ENCODE measurements at places on chromosomes 12 and 14.

DNA sequence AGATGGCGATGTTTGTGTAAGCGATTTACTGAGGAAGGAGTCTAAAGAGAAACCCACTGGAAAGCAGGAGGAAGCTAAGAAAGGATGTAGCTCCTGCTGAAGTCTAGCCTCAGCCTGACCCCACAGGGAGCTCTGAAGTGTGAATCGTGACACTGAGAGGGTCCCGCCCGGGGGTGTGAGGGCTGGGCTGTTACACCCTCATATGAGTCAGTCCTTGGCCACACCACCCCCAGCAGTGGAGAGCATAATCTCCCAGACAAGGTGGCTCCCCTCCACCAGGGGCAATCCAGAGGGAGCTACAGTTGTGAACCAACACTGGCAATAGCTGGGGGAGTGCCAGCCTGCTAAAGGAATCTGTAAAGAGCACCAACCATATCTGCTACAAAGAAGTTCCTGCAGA, 31.5 kb downstream of the SVOP start:
- no peak for DNase-seq

DNA sequence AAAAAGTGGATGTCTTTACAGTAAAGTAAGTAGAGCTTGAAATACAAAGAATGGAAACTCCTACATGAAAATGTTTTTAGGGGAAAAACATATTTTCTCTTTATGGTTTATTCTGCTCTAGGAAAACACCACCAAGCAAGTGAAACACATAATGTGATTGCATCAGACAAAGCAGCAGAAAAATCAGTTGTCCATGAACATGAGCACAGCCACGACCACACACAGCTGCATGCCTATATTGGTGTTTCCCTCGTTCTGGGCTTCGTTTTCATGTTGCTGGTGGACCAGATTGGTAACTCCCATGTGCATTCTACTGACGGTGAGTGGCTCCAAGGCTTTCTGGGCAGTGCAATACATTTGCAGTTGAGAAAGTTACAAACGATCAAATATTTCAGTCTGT, 42.6 kb upstream of the PLEKHD1 start:
- DNase-seq, result no peak

- no peak for DNase-seq
Measured at GRCh38 chr12:40063414-40063813, 42.5 kb downstream of the SLC2A13 start.

DNA sequence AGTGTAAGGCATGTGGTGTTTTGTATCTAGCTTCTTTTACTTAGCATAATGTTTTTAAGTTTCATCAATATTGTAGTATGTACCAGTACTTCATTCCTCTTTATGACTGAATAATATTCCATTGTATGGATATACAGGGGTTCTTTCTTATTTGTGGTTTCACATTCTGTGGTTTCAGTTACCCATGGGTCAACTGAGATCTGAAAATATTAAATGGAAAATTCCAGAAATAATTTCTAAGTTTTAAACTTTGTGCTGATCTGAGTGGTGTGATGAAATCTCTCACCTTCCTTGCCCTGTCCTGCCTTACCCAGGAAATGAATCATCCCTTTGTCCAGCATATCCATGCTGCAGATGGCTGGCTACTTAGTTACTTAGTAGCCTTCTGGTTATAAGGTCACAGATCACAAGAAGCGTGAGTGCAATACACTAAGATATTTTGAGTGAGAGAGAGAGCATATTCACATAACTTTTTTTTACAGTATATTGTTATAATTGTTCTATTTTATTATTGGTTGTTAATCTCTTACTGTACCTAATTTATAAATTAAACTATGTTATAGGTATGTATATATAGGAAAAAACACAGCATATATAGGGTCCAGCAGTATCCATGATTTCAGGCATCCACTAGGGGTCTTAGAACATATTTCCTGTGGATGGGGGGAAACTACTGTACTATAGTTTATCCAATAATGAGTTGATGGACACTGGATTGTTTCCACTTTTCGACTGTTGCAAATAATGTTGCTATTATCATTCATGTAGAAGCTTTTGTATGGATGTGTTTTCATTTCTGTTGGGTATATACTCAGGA, 59.6 kb upstream of the LRTM2 start:
- no peak for DNase-seq

DNA sequence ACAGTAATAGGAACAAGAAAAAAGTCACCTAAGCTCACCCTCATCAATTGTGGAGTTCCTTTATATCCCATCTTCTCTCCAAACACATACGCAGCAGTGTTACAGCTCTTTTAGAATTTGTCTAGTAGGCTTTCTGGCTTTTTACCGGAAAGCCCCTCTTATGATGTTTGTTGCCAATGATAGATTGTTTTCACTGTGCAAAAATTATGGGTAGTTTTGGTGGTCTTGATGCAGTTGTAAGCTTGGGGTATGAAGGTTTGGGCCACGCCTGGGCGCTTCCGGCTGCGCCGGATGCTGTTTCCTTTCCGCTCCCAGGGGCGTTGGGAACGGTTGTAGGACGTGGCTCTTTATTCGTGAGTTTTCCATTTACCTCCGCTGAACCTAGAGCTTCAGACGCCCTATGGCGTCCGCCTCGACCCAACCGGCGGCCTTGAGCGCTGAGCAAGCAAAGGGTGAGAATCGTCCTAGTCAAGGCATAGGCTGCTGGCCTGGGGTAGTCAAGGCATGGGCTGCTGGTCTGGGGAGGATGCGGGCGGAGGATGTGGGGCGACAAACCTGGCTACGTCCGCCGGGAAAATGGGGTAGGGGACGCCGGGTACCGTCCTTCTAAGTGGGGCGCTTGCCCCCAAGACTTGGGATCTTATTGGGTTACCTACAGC, at the start of the genes C12orf57 and RNU7-1:
TSS of gene C12orf57 (plus strand) at position 301 of the 659 bp plus-strand sequence. CDS start at position 401, 100 bp downstream.
TSS of gene RNU7-1 (plus strand) at position 95 of the 659 bp plus-strand sequence.
- no peak for DNase-seq

DNA sequence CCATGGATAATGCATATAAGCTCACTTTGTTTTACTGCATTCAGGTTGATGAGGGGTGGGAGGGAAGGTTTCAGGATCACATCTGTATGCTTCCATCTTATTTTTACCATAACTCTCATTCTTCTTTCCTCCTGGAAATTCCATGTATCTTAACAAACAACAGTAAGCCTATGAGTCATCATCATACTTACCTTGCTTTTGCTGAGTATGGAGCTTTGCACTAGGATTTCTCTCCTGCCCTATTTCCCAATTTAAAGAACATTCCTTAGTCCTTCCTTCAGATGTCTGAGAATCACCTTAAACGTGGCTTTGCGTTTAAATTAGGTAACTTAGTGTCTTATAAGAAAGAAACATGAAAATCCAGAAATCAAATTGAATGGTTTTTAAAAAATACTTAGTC, 1.6 kb upstream of the CLEC14A start:
- no peak for DNase-seq

GRCh38 chr14:72906879-72907278, 13.0 kb upstream of the DPF3 start:
- no peak for DNase-seq

GRCh38 chr14:80634106-80634758, 307.3 kb downstream of the CEP128 start:
- no peak for DNase-seq

DNA sequence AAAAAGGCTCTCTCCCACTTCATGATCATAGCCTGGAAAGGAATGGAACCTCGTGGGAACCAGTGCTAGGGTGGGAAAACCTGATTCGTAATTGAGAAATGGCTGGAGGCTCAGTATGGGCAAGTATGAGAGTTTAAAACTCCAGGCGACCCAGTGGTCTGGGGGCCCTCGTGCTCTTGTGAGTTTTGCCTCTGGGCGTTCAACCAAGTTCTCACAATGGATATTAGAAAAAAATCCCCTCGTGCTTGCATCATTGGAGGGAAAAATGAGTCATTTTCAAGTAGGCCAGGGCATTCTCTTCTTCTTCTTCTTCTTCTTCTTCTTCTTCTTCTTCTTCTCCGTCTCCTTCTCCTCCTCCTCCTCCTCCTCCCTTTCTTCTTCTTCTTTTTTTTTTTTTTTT, 39.0 kb downstream of the GPR68 start:
- no peak for DNase-seq

GRCh38 chr14:99513946-99514551, 32.8 kb downstream of the CCNK start:
- DNase-seq, result no peak

DNA sequence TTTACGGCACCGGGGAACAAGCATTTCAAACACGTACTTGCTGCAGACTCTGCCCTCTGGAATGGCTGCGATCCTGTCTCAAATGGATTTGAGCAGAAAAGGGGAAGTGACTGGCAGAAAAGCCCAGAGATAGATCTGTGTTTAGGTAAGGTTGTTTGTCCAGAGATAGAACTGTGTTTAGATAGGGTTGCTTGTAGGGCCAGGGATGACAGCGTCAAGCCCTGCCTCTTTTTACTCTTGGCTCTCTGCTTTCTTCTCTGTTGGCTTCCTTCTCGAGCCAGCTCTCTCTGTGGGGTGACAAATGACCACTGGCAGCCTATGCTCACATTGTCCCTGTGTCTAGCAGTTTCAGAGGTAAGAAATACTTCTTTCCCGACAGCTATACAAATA, 11.4 kb downstream of the DGLUCY start:
- DNase-seq, result no peak

GRCh38 chr14:50107850-50108249, 8.5 kb downstream of the VCPKMT start:
- no peak for DNase-seq

- no peak for DNase-seq
Measured at GRCh38 chr14:57390806-57391516, 575 bp downstream of the NAA30 start.

DNA sequence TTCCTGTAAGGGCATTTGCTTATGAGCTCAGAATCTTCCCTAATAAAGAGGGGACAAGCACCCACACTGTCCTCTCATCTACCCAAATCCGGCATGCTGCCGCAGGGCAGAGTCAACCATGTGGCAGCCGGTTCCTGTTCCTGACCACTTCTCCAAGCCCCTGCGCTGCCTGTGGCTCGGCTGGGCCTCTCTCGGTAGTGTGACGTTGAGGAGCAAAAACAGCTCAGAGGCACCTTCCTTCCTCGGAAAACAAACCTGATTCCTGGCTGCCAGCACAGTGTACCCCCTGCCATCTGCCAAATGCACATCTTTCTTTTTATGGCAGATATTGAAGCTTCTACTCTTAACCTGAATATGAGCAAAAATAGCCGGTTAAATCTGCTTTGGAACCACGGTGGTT, 50.5 kb downstream of the CFAP251 start:
- DNase-seq, result no peak

DNA sequence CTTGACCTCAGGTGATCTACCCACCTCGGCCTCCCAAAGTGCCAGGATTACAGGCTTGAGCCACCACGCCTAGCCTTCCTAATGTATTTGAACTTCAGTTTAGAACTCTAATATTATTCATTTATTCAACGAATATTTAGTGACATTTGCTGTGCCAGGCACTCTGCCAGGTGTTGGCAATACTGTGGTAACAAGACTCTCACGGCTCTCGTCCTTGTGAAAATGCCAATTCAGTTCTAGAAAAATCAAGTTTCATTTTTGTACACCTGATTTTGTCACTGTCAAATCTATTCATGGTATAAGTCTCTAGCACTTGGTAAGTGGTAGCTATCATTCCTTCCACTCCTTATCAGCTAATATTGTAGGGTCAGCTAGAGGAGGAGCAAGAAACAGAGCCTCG, 6.3 kb upstream of the PWP1 start:
- no peak for DNase-seq

GRCh38 chr12:114955414-114956014, 271.5 kb upstream of the TBX3 start:
- DNase-seq, result no peak

GRCh38 chr14:76882651-76883050, 56.4 kb downstream of the LRRC74A start:
- no peak for DNase-seq

DNA sequence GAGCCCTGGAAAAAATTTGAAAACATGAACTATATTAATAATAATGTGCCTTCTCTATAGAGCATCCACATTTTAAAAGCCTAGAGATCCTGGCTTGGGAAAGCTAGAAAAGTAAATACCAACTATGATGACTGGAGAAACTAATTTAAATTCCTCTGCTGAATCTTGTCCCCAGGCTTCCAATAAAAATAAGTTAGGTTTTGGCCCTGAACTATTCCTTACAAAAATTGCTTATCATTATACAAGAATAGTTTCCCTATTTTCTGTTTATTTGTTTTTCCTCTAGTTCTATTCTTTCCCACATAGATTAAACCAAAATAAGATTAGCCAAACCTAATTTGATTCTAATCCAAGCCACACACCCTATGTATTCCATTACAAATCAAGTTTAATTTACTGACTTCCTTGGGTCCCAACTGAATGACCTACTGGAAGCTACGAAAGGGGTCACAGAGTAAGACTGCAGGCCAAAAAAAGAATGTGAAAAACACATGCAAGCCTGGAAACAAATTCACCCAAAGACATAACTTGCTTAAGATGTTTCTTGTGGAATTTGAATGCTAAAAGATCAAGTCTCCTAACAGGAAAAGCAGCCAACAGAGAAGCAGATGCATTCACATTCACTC, 133.0 kb downstream of the PAWR start:
- no peak for DNase-seq

GRCh38 chr14:104930526-104931303, 6.0 kb downstream of the PLD4 start:
- no peak for DNase-seq

DNA sequence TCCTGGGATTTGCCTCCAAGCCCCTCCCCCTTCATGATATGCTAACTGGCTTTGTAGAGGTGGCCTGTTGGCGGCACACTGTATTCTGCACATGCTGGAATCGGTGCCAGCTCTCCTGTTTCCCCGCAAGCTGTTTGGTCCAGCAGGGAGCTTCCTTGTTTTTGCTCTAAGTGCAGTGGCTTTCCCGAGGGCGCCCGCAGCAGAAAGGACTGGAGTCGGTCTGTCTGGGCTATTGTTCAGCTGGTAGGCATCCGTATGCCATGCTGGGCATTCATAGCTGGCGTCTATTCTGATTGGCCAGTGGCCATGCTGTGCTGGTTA, 88.9 kb upstream of the MED13L start:
- no peak for DNase-seq

DNA sequence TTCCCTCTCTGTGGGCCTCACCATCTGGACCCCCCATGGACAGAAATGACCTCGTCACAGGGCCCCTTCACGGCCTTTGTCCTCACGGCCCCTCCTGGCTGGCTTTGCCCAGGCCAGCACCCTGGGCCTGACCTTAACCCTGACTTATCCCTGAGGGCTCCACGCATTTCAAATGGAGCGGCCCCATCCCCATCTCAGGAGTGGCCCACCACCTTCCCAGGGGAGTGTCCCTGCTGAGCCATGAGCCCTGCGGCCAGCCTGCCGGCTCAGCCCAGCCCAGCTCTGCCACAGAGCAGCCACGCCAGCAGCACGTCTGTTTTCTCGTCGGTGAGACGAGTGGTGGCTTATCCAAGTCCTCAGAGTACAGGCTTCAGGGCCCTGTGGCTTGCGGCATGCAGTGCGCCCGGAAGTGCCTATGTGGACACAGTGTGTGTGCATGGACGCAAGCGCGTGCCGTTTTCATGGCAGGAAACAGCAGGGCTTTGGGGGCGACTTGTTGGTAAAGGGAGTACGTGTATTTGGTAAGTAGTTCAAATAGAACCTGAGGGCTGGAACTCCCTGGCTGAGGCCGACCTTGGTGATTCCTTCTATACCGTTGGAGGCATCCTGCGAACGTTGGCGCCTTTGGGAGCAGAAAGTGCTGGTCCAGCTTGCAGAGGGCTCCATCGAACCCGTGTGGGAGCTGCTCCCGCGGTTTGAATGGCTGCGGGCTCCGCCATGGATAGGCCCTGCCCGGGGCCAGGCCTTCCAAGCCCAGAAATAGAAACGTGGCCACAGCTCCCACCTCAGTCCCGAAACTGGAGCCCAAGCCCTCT, 52.1 kb downstream of the LRCOL1 start:
- no peak for DNase-seq

All from stimulated activated CD4-positive, alpha-beta T cell treated with anti-CD3 and anti-CD28 coated beads, Interleukin-1b, Interleukin-23, amount 100 ng/mL, for 1 hour (primary cell).